Breast epithelium (tissue), 4 donors: ENCODE measurements at places on chromosomes 7 and 10. TPM values are rescaled to one million over a fixed set of nuclear protein-coding genes. Genes with fewer than 3 reads are reported as not detected.
A peak's percentile ranks its signal among the peaks of the same experiment; 100 is the strongest.

The SMKR1 gene
- not detected for total RNA-seq

The RNF148 gene
- total RNA-seq = 10.7 TPM

The MRPS24 gene
- total RNA-seq = 86.1 TPM

The ZEB1 gene
- 113 TPM for total RNA-seq

The ELN gene
- 134 TPM for total RNA-seq

The GIMAP8 gene
- total RNA-seq = 11.5 TPM

The PAPOLB gene
- total RNA-seq = 0.48 TPM

The LIPK gene
- total RNA-seq = not detected

The TMEM196 gene
- total RNA-seq = not detected

The RPEL1 gene
- 0.33 TPM for total RNA-seq

The ASB10 gene
- total RNA-seq = not detected

The ECHDC3 gene
- total RNA-seq = 256 TPM

GRCh38 chr10:104766341-104766740 lies 125.3 kb downstream of the SORCS3 start:
- H3K27ac ChIP-seq = no peak overlapping the region
- DNase-seq = no peak
- H3K4me3 ChIP-seq = no peak overlapping the region
- no peaks in the 10 kb centered on the region for H3K27me3 ChIP-seq
- no peaks in the 10 kb centered on the region for H3K4me1 ChIP-seq

DNA sequence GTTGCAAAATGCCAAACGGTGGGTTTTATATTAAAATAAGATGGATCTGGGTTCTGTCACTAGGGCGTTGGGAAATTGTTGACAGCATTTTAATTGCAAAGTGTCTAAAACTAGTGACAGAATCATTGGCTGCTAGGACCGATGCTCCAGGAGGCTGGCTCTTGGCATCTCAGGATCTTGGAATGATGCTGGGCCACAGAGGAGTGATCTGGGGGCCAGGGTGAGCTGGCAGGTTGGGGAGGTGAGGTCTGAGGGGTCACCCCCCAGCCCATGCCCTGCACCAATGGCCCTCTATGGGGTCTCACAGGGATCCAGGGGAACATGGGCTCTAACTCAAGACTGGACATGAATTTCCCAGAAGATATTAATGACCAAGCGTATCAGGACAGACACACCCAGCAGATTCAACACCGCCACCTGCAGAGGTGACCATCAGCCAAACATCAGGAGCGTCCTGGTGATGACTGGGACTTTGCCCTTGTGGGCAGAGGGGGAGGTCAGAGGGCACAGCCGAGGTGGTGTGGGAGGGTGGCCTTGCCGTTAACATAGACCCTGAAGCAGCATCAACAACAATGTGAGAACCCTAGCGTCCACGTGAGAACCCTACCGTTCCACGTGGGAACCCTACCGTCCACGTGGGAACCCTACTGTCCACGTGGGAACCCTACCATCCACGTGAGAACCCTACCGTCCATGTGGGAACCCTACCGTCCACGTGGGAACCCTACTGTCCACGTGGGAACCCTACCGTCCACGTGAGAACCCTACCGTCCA lies 89.0 kb upstream of the PPP2R2D start:
- peaks cover 66% of the 10 kb centered on the region for H3K27me3 ChIP-seq
- DNase-seq = no peak
- H3K27ac ChIP-seq = no peak overlapping the region
- no peak overlapping the region for H3K4me3 ChIP-seq
- H3K36me3 ChIP-seq = no peaks in the 10 kb centered on the region

DNA sequence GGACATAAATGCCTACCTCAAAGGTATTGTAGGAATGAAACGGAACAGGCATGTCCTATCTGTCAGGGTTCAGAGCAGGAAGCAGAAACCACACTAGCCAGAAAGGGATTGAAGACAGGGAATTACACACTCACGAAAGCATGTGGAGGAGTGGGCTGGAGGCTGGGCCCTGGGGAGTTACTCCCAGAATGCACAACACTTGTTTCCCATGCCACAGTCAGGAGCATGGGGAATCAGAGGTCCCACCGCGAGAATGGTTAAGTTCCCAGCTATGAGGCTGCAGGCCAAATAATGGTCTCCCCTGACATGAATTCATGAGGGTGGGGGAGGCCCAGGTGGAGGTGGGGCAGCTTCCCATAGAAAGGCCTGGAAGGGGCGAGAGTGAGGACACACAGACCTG lies 212.7 kb downstream of the HERPUD2 start:
- no peaks in the 10 kb centered on the region for H3K36me3 ChIP-seq
- no peak overlapping the region for H3K4me3 ChIP-seq
- no peaks in the 10 kb centered on the region for H3K27me3 ChIP-seq
- no peak overlapping the region for H3K27ac ChIP-seq

DNA sequence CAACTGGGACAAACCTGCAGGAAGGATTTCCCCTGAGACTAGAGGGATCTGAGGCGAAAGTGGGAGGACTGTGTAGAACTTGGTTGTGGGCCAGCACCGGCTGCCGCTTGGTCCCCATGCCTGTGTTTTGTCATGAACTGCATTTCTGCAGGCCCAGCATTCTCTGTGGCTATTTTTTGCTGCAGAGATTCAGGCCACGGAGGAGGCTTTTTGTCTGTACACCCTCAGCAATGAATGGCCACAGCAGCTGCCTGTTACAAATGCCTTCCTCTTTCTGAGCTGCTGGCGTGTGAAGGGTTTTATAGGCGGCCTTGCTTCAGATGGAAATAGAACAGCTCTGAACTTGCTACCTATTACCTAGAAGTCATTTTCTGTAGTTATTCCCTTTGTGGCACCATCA lies 164.4 kb downstream of the SH2D4B start:
- no peaks in the 10 kb centered on the region for H3K4me1 ChIP-seq
- H3K27me3 ChIP-seq = no peaks in the 10 kb centered on the region
- DNase-seq = no peak
- no peaks in the 10 kb centered on the region for H3K36me3 ChIP-seq
- H3K4me3 ChIP-seq = no peak overlapping the region

DNA sequence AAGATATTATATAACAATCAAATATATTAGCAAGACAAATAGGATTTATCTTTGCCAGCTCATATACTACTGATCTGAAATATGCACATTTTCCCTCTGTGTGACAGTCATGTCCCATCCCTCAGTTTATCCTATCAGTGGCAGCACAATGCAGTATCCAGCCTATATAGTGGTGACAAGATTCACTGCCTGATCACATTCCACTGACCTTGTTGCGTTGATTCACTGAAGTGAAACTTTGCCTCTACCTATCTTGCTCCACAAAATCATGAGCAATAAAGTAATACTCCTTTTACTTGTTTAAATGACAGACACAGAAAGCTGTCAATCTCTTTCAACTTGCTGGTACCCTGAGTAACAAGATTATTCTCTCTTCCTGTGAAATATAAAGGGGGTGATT lies 6.3 kb downstream of the PSMA2 start:
- DNase-seq = no peak
- H3K4me3 ChIP-seq = no peak overlapping the region
- H3K36me3 ChIP-seq = no peaks in the 10 kb centered on the region

GRCh38 chr7:26865094-26865388 lies 651 bp upstream of the SKAP2 start:
- peak overlapping the region; percentile 82 for H3K4me3 ChIP-seq
- no peaks in the 10 kb centered on the region for H3K4me1 ChIP-seq
- H3K27me3 ChIP-seq = no peaks in the 10 kb centered on the region
- DNase-seq = no peak
- H3K36me3 ChIP-seq = no peaks in the 10 kb centered on the region

GRCh38 chr7:153061910-153062528 lies 302.5 kb downstream of the ACTR3B start:
- H3K27me3 ChIP-seq = no peaks in the 10 kb centered on the region
- no peak overlapping the region for H3K4me3 ChIP-seq
- H3K27ac ChIP-seq = no peak overlapping the region
- no peak for DNase-seq
- no peaks in the 10 kb centered on the region for H3K4me1 ChIP-seq

- peak overlapping the region; percentile 77 for H3K27ac ChIP-seq
- peak overlapping the region; percentile 20 for H3K4me3 ChIP-seq
- H3K27me3 ChIP-seq = no peaks in the 10 kb centered on the region
- DNase-seq = no peak
- H3K4me1 ChIP-seq = no peaks in the 10 kb centered on the region
- H3K36me3 ChIP-seq = no peaks in the 10 kb centered on the region
Measured at GRCh38 chr10:17216901-17217395, 11.1 kb upstream of the VIM start.

- H3K4me1 ChIP-seq = no peaks in the 10 kb centered on the region
- H3K4me3 ChIP-seq = no peak overlapping the region
- no peaks in the 10 kb centered on the region for H3K27me3 ChIP-seq
Measured at GRCh38 chr10:111080224-111080623, 3.4 kb downstream of the ADRA2A start.

DNA sequence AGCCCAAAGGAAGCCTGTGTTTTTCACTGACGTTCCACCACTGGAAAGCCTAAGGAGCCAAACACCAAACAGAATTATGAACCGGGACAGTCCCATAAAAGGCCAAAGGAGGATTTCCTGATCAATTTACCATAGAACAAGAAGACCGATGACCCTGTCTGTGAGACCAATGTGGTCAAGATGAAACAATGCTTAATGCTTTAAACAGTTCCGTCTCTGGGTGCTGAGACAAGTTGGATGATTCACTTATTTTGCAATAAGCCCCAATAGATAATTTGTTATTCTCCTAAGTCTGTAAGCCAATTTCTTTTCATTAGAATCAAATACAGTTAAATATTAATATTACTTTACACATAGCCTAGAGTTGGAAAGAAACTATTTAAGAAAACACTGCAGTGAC lies 134.9 kb downstream of the MICU1 start:
- no peaks in the 10 kb centered on the region for H3K36me3 ChIP-seq
- H3K4me1 ChIP-seq = no peaks in the 10 kb centered on the region
- no peak overlapping the region for H3K27ac ChIP-seq
- no peak overlapping the region for H3K4me3 ChIP-seq
- H3K27me3 ChIP-seq = no peaks in the 10 kb centered on the region
- no peak for DNase-seq

DNA sequence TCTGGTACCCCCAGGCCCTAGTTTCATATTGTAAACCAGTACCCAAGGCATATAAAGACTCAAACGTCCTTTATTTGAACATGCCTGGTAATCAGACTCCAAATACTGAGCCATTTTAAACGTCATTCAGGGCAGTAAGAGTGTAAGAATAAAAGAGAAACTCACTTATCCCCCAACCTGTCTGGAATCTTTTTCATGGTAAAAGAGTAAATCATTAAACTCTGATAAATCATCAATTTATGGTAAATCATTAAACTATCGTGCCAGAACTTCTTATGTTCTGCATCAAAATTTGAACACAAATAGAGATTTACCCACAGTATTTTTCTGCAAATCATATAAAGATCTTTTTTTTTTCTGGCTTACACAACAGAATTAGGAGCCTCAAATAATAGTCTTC lies 734.3 kb upstream of the POT1 start:
- H3K27me3 ChIP-seq = no peaks in the 10 kb centered on the region
- no peaks in the 10 kb centered on the region for H3K4me1 ChIP-seq
- H3K27ac ChIP-seq = no peak overlapping the region
- no peaks in the 10 kb centered on the region for H3K36me3 ChIP-seq
- H3K4me3 ChIP-seq = no peak overlapping the region

DNA sequence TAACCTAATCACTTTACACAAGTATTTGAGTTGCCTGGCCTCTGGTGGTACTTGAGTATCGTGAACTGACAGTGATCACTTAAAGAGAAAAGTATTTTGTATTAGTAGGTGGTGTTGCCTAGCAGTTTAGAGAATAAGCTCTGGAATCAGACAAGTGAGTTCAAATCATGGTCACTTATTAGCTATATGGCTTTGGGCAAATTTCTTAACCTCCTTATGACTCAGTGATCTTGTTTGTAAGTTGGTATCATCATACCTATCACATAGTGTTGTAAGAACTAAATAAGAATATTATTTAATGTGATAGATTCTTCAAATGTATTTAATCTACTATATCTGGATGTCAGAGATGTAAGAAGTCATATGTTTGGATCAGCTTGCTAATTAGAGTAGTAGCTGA lies 163.8 kb downstream of the RNF133 start:
- H3K36me3 ChIP-seq = no peaks in the 10 kb centered on the region
- DNase-seq = no peak
- no peaks in the 10 kb centered on the region for H3K4me1 ChIP-seq
- no peak overlapping the region for H3K4me3 ChIP-seq
- no peak overlapping the region for H3K27ac ChIP-seq

GRCh38 chr7:126222782-126223181 lies 1030.0 kb downstream of the GRM8 start:
- H3K4me1 ChIP-seq = no peaks in the 10 kb centered on the region
- no peak overlapping the region for H3K27ac ChIP-seq
- no peak overlapping the region for H3K4me3 ChIP-seq
- H3K27me3 ChIP-seq = no peaks in the 10 kb centered on the region
- H3K36me3 ChIP-seq = no peaks in the 10 kb centered on the region
- DNase-seq = no peak

- no peaks in the 10 kb centered on the region for H3K4me1 ChIP-seq
- H3K27ac ChIP-seq = no peak overlapping the region
- H3K4me3 ChIP-seq = no peak overlapping the region
- H3K27me3 ChIP-seq = no peaks in the 10 kb centered on the region
Measured at GRCh38 chr10:84818961-84819360, 490.6 kb downstream of the CCSER2 start.

- DNase-seq = no peak
- H3K27me3 ChIP-seq = no peaks in the 10 kb centered on the region
- H3K4me1 ChIP-seq = no peaks in the 10 kb centered on the region
- H3K27ac ChIP-seq = no peak overlapping the region
- H3K36me3 ChIP-seq = no peaks in the 10 kb centered on the region
- H3K4me3 ChIP-seq = no peak overlapping the region
Measured at GRCh38 chr10:62157601-62158000, 111.0 kb downstream of the RTKN2 start.

GRCh38 chr7:20494566-20494965 lies 120.9 kb upstream of the ABCB5 start:
- H3K4me3 ChIP-seq = no peak overlapping the region
- H3K27me3 ChIP-seq = no peaks in the 10 kb centered on the region
- no peaks in the 10 kb centered on the region for H3K36me3 ChIP-seq

GRCh38 chr10:86721232-86721631 lies 35.2 kb upstream of the BMPR1A start:
- H3K4me3 ChIP-seq = no peak overlapping the region
- no peak overlapping the region for H3K27ac ChIP-seq
- no peak for DNase-seq
- H3K4me1 ChIP-seq = no peaks in the 10 kb centered on the region
- no peaks in the 10 kb centered on the region for H3K27me3 ChIP-seq

DNA sequence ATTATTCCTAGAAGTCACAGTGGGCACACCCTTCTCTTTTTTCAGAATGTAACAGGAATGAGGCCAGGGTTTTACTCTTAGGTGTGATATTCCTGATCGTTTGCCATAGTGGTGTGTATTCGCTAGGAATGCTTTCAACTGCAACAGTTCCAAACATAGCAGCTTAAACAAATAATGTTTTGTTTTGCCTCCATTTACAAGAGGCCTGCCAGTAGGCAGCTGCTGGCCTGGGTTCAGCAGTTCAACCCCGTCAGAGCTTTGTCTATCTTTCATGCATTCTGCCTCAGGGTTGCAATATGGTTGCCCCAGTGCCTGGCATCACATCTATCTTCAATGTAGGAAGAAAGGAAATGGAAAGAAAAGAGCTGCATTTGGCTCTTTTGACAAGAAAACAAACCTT lies 21.7 kb upstream of the RET start:
- no peaks in the 10 kb centered on the region for H3K36me3 ChIP-seq
- no peaks in the 10 kb centered on the region for H3K4me1 ChIP-seq
- no peaks in the 10 kb centered on the region for H3K27me3 ChIP-seq
- DNase-seq = no peak
- H3K4me3 ChIP-seq = no peak overlapping the region

- H3K27me3 ChIP-seq = no peaks in the 10 kb centered on the region
- H3K4me3 ChIP-seq = no peak overlapping the region
- DNase-seq = no peak
- H3K4me1 ChIP-seq = no peaks in the 10 kb centered on the region
- no peak overlapping the region for H3K27ac ChIP-seq
Measured at GRCh38 chr10:109880886-109881768, 42.2 kb downstream of the XPNPEP1 start.
